ENCODE measurements at places on chromosomes 12 and 14.

- DNase-seq, result no peak
Observed at GRCh38 chr14:89588840-89589296, 171.8 kb upstream of the FOXN3 start.

DNA sequence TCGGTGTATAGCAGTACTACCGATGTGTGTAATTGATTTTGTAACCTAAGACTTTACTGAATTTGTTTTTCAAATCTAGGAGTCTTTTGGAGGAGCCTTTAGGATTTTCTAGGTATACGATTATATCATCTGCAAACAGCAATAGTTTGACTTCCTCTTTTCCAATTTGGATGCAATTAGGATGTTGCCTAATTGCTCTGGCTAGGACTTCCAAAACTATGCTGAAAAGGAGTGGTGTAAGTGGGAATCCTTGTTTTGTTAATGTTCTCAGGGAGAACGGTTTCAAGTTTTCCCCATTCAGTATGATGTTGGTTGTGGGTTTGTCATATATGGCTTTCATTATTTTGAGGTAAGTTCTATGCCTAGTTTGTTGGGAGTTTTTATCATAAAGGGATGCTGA lies 171.6 kb upstream of the PDE3A start:
- DNase-seq, result no peak

DNA sequence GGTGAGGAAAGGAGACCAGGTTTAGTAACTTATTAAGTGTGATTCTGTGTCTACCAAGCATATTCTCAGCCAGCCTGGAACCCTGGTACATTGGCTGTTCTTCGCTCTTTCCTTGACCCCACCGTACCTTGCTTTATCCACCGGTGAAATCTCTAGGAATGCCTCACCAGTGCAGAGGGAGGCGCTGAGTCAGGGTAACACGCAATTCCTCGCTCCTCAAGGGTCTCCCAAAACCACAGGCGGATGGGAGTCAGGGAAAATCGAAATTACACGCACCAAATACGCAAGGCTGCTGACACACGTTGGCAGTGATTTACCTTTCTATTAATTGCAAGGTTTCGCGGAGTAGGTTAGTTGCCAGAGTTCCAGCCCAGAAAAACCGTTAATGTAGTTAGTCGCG lies 845 bp downstream of the L3HYPDH start:
- DNase-seq, result no peak

- no peak for DNase-seq
Observed at GRCh38 chr14:99461411-99462085, 19.1 kb downstream of the SETD3 start.

DNA sequence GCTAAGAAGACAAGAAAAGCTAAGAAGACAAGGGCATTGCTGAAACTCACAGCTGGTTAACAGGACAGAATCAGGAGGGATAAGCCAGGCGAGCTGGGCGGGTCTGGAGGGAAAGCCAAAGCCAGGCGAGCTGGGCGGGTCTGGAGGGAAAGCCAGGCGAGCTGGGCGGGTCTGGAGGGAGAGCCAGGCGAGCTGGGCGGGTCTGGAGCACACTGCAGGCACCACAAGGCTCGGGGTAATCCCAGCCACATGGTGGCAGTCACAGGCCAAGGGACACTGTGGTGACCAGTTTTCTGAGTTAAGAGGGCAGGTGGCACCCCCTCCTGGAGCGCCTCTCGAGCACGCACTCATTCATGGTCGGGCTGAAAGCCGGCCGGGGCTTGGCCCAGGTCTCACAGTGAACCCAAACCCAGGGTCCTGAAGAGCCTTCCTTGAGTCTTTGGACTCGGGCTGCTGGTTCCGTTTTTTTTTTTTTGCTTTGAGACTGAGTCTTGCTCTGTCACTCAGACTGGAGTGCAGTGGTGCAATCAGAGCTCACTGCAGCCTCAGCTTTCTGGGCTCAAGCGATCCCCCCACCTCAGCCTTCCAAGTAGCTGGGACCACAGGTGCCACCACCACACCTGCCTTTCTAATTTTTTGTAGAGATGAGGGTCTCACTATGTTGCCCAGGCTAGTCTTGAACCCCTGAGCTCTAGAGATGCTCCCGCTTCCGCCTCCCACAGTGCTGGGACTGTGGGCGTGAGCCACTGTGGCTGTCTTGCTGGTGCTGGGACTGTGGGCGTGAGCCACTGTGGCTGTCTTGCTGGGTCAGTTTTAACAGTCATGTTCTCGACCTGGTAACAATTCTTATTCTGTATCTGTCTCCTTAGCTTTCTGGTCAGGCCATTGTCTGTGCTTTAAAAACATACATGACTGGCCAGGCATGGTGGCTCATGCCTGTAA lies 40.2 kb downstream of the HSP90AA1 start:
- DNase-seq, result peak; percentile 29

DNA sequence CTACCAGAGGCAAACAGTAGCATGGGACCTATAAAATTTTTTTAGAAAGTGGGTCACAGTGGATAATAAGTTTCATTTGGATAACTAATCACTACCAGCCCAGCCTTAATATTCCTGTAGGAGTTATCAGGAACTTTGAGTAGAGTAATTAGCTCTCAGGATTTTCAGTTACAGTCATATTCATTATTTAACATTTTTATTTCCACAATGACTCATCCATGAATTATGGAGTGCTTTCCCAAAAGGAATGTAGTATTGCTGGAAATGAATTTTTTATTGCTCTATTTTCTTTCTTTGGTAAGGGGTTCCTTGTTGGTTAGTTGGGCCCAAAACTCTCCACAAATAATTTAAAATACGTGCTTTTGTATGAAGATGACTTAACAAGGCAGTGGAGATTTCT lies 53.7 kb downstream of the ERC1 start:
- DNase-seq, result no peak

DNA sequence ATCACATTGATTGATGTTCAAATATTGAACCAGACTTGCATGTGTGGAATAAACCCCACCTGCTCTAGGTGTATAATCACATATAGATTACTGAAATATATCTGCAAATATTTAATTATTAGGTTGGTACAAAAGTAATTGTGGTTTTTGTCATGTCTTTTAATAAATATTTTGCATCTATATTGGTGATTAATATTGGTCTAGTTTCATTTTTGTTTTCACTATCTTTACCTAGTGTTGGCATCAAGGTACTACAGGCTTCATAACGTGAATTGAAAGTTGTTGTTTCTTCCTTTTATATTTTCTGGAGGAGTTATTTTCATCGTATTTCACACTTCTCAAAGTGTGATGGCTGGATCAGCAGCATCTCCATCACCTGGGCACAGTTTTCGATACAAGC lies 740.0 kb upstream of the TMEM132C start:
- DNase-seq, result no peak

All from activated T-cell treated with anti-CD3 and anti-CD28 coated beads, Interleukin-2, amount 50 U/mL, for 1 hour (primary cell).